ACHN (cell line): ENCODE measurements at places on chromosomes 11 and 22.

DNA sequence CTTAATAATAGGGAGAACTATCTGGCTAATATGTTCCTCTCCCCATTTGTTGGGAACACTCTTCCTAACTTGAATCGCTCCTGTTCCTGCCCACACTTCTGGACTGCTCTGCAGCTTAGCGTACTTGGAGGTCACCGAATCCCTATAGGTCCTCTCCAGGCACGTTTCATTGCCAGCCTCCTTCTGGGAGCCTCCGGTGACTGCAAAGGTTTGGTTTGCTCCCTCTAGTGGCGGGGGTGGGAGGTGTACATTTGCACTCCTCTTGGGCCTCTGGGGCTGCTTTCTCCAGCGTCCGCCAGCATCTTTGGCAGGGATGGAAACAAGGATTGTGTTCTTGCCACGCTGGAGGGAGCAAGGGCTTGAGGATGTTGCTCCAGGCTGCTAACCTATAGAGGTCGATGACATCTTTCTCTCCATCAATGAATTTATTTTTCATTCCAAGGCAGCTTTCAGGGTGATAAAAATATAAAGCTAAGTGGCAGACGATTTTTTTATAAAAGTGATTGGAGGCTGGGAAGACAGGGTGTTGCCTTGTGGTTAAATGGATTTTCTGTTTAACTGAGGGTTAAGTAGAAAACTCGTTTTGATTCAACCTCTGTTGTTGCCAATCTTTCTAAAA, 48.7 kb downstream of the TSPAN18 start:
- DNase-seq, result peak; percentile 62

GRCh38 chr22:17266251-17266971, 47.2 kb upstream of the ADA2 start:
- DNase-seq, result no peak

DNA sequence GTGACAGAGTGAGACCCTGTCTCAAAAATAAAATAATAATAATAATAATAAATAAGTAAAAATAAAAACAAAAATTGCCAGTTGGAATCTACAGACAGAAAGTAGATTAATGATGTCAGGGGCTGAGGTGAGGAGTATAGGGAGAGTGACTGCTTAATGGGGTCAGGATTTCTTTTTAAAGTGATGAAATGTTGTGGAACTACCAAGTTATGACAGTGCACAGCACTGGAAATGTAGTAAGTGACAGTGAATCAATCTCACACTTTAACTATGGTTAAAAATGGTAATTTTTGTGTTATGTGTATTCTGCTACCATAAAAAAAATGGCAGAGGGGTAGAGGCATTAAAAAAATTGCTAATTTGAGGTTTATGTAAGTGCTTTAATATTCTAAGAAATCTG, 87.2 kb downstream of the ATG16L2 start:
- no peak for DNase-seq

GRCh38 chr22:28397306-28397705, 282.3 kb downstream of the TTC28 start:
- DNase-seq, result no peak
